ENCODE measurements at places on chromosomes 12 and 14.

DNA sequence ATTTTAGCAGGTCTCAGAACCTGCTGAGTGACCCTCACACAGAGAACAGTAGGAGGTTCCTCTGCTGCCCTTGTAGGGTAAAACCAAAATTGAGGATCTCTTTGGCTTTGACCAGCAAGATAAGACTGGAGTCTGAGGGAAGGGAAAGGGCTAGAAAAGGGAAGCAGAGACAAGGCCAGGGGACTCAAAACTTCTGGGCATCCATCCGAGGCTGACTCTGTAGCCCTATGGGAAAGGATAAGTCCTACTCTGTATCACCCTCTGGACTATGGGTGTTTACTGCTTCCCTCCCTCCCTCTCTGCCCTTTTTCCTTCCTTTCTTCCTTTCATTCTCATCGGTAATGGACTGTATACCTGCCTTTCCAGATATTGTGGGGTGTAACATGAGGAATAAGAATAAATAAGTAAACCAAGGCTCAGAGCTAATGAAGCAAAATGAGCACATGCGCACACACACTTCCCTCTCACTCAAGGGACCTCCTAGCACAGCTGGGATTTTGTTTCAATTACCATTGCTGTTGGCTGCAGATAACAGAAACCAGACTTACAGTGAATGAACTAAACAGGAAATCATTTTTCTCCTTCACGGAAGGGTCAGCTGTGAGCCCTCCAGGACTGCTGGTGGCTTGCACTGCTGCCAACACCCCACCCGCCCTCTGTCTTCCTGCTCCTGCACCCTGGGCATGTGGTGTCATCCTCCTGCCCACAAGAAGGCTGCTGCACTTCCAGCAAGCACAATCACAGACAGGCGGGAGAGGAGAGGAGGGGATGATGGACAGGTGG lies 404.4 kb upstream of the CCDC196 start:
- DNase-seq: no peak

DNA sequence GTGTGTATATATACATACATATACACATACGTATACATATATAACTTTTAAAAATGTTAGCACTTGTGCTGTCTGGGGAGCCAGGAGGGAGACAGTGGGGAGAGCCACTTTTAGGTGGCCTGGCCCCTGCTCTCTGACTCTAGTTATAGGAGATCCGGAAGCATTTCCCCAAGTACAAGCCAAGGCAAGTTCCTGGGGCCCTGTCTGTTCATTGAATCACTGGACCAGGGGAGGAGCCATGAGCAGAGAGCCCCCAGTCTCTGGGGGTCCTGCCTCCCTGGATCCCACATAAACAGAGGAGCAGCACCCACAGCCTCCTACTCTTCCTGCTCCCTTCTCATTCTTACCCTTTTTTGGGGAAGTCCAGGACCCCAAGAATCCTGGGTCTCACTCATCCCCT lies 45.4 kb upstream of the TMED10 start:
- no peak for DNase-seq

DNA sequence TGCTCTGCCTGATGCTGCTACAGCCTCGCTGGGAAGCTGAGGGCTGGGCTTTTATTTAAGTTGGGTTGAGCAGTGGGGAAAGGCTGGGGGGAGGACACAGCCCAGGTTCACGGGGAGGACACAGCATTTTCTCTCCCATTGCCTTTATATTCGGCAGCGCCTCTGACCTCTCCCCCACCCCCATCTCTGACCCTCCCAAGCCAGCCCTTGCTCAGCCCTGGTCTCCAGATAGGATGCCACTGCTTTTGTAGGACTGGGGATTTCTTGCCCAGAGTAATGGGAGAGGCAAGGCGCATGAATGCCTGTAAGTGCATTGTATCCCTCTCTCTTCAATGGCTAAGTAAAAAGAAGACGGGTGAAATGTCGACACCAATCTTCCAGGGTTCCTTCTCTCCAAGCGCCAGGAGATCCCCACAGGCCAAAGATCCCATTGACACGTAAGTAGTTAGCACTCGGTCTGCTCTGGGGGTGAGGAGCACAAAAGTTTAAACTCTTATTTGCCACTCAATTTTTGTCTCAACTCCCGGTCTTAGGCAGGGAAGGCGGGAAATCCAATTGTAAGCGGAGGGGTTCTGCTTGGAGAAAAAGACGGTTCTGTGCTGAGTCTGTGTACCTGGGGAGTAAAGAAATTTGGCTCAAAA lies 4.6 kb downstream of the HOXC4 start:
- DNase-seq: no peak

GRCh38 chr14:105817971-105818711 lies 291.8 kb downstream of the TMEM121 start:
- DNase-seq: no peak

DNA sequence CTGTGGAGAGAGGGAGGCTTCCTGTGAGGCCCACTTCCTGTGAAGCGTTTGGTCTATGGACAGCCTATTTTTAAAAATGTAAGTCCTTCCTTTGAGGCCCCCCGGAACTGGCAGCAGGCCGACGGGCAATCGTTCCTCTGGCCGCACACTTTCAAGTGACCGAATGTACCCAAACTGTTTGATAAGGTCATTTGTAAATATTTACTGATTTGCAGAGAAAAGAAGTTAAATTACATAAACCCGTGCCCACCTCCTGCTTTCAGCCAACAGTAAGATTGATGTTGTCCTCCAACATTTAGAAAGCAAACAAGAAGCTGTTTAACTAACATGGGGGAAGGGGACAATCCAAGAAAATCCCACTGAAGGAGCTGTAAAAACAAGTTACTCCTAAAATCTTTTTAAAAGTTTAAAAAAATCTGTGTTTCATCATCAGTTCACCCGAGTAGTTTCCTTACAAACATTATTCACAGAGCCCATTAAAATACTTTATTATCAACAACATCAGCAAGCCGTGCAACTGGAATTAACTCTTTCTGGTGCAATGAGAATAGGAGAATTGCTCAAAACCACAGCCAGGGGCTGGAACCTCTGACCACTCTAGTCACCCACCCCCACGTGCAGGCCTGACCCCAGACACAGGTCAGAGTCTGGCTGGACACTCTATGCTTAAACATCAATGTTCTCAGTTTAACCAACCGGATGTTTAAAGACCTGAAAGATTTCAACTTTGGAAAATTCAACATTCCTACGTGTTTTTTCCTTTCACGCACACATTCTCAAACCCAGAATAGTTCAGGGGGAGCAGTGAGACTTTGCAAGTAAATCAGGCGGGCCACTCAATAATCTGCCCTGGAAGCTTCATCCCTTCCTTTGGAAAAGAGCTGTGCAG lies 65.3 kb downstream of the FOXN3 start:
- no peak for DNase-seq

Data from HAP-1 (cell line).